Fibroblast of skin of scalp (primary cell): ENCODE measurements at places on chromosomes 2 and 18.

DNA sequence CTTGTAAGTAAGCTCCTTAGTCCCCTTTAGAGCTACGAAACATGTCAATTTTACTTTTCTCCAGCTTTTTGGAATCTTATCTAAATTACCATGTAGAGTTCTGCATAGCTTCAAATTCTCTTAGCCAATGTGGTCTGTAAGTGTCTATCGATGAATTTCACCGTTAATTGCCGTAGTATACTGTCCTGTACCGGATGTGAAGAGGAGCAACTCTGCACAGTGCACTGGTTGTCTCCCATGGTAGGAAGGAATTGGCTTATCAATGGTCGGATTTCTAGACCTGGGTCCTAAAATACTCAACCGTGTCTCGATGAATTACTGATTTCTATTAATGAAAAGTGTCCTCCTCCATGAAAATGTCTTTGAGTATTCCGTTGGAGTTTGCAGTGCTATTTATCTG is 1.9 kb downstream of the NOP58 start:
- no peak for DNase-seq

GRCh38 chr2:86016581-86016980 is 89.1 kb downstream of the POLR1A start:
- no peak for DNase-seq

- DNase-seq = no peak
These were observed 41.6 kb upstream of the PLB1 start for GRCh38 chr2:28454016-28454930.

DNA sequence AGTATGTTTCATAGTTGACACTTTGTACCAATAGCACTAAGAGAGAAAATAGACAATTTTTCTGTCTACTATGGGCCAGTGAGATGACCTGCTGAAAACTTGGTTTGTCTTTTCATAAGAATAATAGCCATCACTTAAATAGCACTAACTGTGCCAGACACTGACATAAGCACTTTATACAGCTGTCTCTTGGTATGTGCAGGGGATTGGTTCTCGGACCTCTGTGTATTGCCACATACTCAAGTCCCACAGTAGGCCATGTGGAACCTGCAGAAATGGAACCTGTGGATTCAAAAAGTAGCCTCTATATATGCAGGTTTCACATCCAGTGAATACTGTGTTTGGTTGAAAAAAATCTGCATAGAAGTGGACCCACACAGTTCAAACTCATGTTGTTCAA is 126.7 kb downstream of the XRCC5 start:
- no peak for DNase-seq

DNA sequence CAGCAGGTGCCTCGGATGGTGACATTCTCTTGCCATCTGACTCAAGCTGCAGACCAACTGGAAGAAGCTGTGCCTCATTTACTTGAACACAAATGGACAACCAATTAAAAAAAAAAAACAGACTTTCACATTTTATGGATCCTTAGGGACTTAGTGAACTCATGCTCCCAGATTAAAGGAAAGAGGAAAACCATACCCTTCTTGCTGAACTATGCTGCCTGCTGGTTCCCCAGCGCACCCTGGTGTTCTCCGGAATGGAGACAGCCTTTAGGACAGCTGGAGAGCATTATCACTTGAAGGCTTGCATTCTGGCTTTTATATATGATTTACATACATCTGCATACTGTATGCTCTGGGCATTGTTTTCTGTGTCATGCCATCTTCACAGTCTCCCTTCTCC is 370.7 kb downstream of the SLC4A3 start:
- DNase-seq = peak; percentile 79

- DNase-seq = no peak
These were observed 524.1 kb downstream of the PLCL1 start for GRCh38 chr2:198328454-198328853.

DNA sequence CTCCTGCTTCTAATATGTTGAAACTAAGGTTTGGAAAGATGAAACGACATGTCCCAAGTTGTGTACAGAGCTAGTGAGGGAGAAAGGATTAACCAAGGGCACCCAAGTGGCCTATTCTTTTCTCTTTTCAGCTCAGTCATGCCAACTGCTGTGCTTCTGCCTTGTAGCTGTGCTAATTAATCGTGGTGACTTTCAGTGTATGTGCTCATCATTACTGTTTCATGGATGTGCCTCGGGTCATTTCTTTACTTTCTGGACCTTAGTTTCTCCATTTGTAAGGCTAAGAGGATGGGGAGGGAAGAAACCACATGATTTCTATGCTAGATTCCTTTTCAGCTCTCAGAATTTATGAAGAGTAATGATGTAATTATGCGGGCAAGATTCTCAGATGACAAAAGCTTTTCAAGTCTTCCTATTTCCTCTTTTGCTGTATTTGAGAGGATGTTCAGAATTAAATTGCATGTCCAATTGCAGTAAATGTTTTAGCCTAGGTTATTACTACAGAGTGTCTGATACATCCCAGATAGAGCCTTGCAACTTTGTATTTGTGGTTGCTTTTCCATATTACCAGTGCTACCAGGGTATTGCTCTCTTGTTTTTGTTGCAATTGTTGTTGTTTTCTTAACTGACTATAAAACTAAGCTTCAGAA is 621.2 kb downstream of the CNTNAP5 start:
- DNase-seq = no peak
